K562 (cell line): ENCODE measurements at places on chromosomes 1 and 21. TPM values are rescaled to one million over a fixed set of nuclear protein-coding genes. Genes with fewer than 3 reads are reported as not detected.

Gene AIM2
- total RNA-seq: 0.22 TPM in 1 of 2 replicates, not detected in the other

Gene NPPA
- not detected in 2 replicates for total RNA-seq

GRCh38 chr1:242081446-242081845 is 82.5 kb upstream of the MAP1LC3C start:
- no peak for DNase-seq

Gene ZYG11B
- total RNA-seq: 19.7 and 20.4 TPM in 2 replicates

- DNase-seq: no peak
These were observed 424.6 kb upstream of the CHRM3 start for GRCh38 chr1:238961790-238962189.
